ENCODE measurements at places on chromosomes 3 and 15.

- DNase-seq = no peak
Observed at GRCh38 chr15:61116825-61117224, 112.3 kb downstream of the RORA start.

- no peak for DNase-seq
Observed at GRCh38 chr3:12181806-12182205, 23.1 kb upstream of the TIMP4 start.

DNA sequence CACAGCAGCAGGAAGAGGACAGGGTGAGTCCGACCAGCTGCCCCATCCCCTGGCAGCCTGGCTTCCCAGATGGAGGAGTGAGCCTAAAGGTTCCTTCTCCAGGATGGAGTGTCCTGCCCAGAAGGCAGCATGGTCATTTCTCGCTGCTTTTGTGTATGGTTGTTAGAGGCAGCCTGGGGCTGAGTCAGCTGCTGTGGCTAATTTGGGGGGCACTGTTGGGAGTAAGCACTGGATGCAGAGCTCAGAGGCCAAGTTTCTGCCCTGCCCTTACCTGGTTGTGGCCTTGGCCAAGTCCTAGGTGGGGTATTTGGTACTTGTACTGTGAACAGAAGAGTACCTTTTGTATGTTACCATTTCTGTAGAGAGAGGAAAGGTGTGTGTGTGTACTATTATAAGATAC is 78.6 kb downstream of the ADAMTS7 start:
- no peak for DNase-seq

- DNase-seq = peak; percentile 27
Observed at GRCh38 chr3:50873376-50874157, 198.8 kb downstream of the DOCK3 start.

DNA sequence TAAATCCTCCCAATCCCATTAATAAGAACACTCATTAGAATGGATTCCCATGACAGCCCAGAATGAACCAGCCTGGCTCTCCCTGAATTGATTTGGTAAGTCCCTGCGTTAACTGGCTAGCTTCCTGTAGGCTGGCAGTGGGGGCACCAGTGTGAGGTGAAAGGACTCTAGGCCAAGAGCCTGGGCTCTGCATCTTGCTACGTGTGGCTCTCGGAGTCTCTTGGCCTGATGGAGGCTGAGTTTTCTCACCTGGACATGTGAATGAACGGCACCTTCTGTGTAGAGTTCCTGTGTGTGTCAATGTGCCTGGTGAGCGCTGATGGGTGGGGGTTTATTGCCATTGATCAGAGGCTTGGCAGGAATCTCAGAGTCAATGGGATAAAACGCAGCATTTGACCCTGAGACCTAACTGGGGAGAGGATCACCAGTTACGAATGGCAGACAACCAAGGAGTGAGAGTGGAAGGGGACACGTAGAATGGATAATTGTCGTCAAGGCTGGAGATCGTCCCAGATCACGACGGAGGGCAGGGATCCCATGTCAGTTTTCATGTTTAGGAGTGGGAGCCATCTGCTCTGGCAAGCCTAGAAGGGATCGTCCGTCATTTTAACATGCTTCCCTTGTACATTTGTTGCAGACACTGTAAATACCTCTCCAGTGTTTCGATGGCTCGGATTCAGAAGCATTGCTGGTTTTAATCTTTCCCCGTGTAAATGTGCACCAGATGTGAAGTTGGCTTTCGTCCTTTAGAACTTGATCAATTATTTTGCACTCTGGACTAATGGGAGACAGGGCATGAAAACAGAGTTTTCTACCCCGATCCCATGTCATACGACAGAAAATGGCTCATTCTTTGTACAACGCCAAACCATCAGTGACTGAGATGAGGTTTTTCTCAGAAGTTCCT is 9.0 kb upstream of the KLF13 start:
- no peak for DNase-seq

GRCh38 chr3:46966811-46967210 is 9.7 kb downstream of the CCDC12 start:
- no peak for DNase-seq

- no peak for DNase-seq
Observed at GRCh38 chr3:31312400-31312799, 220.3 kb upstream of the STT3B start.

DNA sequence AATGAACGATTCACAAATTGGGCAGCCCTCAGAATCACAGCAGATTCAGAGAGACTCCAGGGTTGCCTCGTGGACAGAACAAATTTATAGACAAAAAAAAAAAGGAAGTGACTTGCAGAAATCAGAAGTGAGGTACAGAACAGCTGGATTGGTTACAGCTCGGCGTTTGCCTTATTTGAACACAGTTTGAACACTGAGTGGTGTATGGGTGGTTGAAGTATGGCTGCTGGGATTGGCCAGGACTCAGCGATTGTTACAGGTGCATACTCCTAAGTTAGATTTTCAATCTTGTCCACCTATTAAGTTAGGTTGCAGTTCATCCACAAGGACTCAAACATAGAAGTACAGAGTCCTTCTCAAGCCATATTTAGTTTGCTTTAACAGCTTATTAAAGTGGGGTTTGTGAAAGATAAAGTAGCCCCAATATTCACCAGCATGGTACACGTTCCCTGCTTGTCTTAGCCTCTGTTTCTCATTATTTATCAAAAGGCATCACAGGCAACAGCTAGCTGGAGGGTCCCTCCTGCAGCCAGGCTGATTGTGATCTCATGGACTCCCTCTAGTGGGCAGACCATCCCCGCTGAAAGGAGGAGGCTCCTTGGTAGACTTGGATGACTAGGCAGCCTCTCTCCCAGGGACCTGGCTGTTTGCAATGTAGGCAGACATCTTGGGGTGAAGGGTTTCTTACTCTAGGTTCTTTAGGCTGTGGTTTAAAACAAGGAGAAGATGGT is 17.6 kb upstream of the ALDH1L1 start:
- no peak for DNase-seq

DNA sequence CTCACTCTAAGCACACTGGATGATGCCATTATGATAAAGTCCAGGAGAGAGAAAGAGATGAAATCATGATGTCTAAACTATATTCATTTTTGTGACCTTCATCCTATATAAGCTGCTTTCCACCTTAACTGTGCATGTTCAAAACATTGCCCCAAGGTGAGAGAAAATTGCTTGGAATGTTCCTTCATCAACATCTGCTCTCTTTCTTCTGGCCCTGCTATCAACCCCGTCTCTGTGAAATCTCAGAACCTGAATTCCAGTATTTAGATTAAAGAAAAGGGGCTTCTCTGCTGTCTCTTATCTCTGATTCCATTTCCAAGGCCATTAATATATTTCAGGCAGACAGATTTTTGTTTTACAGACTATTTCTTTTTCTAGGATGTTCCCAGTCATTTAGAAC is 47.3 kb upstream of the PHLDB2 start:
- DNase-seq = no peak

- no peak for DNase-seq
Observed at GRCh38 chr15:30933293-30933692, 29.6 kb downstream of the FAN1 start.

DNA sequence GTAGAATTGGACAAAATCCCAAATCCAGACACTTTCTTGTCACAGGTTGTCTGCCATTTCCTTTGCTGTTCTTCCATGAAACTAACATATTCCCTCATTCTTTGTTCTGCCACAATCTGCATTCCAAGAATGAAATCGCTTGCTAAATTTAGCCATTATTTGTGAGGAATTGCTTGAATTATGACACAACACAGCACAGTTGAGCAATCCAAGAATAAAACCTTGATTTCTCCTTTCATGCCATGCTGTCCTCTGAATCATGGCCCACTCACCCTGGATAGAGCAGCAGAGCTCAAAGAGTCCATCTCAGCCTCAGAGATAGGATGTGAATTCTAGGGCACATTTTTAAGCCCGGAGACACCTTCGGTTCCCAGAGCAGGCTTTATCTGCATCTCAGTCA is 35.2 kb upstream of the GREM1 start:
- DNase-seq = no peak
